ENCODE measurements at places on chromosomes 7 and 10.
A peak's percentile ranks its signal among the peaks of the same experiment; 100 is the strongest.

DNA sequence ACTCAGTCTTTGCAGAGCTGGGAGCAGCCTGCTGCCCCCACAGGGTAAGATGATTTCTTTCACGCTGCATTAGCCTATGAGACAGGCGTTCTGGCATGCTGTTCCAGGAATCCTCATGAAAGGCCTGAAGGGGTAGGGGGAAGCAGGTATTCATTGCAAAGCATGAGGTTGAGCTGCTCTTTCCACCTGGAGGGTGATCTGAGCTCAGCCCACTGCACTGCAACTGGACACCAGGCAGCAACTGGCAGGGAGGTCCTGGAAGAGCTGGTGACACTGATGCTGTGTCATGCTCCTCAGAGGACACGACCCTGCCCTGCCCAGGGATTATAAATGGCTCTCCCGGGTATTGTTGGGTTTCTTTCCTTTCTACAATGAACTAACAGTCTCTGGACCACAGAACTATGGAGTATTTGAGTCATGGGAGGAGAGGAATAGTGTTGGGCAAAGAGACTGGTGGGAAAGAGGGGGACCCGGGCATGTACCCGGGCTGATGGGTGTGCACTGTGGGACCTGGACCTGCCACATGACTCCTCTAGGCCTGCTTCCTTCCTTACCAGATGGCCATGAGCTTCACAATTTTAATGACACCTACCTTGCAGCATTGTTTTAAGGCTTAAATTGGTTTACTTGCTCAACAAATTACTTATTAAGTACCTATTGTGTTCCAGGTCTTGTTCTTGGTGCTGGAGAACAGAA is 24.3 kb downstream of the SLC25A28 start:
- no peak for DNase-seq

- DNase-seq, result no peak
Observed at GRCh38 chr10:77571490-77571889, 66.1 kb downstream of the KCNMA1 start.

- peak; percentile 37 for DNase-seq
Observed at GRCh38 chr10:86182150-86182549, 184.4 kb downstream of the GRID1 start.

GRCh38 chr10:133209641-133210040 is 20.4 kb upstream of the UTF1 start:
- no peak for DNase-seq

DNA sequence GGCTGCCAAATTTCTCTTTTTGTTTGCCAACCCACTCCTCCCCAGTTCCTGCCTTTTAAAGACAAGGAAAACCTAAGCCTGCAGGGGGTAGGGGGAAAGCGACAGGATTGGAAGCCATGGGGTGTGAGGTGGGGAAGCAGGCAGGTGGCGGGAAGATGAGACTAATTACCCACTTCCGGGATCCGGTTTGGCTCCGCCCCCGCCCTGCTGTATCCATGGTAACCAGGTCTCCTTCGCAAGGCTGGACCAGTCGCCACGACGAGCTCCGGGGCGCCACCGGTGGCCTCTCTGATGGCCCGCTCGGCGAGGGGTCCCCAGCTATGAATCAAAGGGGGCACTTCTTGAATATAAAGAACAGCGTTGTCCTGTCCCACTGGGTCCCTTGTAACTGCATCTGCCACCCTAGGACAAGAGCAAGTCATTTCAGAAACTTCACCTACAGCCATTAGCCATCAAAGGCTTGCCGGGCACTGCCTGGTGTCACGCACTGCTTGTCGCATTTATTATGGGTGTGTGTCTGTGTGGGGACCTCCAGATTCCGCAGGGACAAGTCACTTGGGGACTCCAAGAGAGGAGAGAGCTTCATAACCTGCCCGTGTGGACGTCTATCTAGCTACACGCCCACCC is 55.4 kb upstream of the LMTK2 start:
- DNase-seq, result no peak

DNA sequence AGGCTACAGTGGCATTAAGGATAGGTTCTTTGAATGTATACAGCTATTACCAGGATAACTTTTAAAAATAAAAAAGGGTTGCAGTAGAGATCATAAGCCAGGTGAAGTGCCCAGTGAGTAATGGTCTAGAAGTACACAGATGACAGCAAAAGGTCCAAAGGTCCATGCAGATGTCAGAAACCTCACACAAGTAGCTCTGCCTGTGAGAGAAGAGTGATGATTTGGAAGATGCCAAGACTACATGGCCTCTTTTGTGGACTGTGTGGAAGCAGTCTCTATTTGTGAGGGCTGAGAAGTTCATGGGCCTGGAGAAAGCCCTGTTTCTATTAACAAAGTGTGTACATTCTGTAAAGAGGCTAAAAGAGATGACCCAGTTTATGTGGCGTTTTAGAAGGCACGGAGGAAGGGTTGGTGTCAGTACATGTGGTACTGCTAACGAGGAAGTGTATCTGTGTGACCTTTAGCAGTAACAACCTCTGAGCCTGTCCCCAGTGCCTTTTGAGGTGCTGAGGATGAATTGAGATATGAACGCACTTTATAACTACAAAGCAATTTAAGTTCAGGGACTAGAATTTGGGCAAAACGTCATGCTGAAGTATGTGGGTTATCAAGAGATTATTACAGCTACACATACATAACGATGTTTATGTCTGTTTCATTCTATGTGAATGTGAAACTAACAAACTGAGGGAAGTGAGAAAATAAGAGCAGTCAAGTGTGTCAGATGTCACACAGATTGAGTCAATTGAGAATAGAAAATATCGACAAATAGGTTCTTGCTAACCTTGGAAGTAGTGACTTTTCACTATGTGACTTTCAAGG is 7.6 kb downstream of the CYCS start:
- DNase-seq, result no peak

GRCh38 chr10:95635319-95635733 is 21.2 kb downstream of the ALDH18A1 start:
- DNase-seq, result no peak

GRCh38 chr10:118412132-118412760 is 70.1 kb upstream of the FAM204A start:
- DNase-seq, result no peak

- no peak for DNase-seq
Observed at GRCh38 chr10:51875610-51876009, 176.2 kb upstream of the CSTF2T start.

- DNase-seq, result no peak
Observed at GRCh38 chr10:6840766-6841165, 260.7 kb upstream of the PRKCQ start.

DNA sequence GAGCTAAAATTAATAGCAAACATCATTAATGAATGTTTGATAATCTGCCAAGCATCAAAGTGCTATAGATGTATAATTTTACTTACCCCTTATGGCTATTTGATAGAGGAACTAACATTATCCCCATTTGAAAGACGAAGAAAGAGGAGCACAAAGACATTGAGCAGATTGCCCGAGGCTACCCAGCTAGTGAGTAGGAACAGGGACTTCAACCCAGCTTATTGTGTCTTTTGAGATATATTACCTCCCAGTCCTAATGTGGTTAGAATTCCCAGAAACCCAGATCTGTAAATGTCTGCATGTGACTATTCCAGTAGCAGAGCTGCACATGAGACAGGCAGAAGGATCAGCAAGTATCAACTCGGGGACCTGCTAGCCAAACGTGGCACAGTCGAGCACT is 160.1 kb upstream of the AOAH start:
- no peak for DNase-seq

- DNase-seq, result no peak
Observed at GRCh38 chr10:52598936-52599335, 173.6 kb downstream of the MBL2 start.

DNA sequence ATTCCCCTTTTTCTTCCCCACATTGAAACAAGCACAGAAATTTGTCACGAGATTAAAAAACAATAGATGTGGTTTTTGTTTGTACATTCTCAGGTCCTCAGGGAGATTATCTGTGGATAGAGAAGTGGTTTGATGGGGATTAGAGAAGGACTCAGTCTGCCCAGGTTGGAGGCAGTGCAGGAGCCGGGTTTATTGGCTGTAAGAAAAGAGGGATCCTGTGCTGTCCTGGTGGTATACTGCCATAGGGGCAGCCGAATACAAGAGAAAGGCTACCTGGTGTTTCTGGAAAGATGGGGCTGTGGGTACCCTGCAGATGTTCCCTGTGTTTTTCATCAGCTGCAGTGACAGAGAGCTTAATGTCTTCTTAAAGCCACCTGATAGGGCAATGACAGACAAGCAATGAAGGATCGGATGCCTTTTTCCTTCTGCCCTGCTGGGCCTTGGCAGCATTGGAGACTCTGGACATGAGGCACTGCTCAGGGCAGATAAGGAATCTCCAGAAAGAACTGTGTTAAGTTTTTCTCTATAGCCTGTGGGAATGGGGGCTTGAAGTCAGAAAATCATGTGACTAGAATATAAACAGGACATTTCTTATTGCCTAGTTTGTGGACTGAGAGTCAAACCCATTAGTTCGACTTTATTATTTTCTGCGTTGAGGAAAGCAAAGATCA is 18.1 kb upstream of the GPR141 start:
- no peak for DNase-seq
